ENCODE measurements at places on chromosomes 2 and 18.
A peak's percentile ranks its signal among the peaks of the same experiment; 100 is the strongest.

DNA sequence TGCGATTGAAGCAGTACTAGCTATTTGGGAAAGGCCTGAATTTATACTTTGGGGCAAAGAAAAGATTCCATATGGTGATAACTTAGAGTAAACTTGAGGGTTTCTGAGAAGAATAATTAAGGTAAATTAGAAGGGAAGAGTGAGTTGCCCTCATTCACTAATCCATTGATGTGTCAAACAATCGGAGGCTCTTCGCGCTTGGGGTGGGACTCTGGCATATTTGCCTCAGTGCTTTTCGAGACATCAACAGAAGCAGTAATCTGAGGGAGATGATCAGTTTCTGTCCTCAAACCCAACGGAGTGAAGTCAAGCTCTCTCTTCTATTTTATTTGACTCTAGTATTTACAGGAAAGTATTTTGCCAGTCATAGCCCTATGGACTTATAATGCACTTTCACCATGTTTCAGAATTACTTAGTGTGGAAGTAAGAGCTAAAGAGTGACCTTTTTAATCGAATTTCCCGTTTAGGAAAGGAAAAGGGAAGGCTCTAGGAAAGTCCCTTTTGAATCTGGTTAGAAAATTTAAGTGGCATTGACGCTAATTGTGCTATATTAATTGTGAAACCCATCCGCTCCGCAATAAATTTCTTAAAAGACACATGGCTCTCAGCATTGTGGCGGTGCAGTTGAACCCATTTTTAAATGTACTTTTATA is 1.3 kb downstream of the RAB10 start:
- DNase-seq, result peak; percentile 23

- DNase-seq, result no peak
These were observed 187.7 kb downstream of the FAM210A start for GRCh38 chr18:13538630-13539029.

GRCh38 chr2:165857876-165858275 is 63.8 kb upstream of the GALNT3 start:
- DNase-seq, result peak; percentile 4

GRCh38 chr18:41955688-41956087 is 654 bp downstream of the PIK3C3 start:
- no peak for DNase-seq

- DNase-seq, result peak; percentile 7
These were observed 317.9 kb upstream of the UBE2E3 start for GRCh38 chr2:180662521-180662920.

DNA sequence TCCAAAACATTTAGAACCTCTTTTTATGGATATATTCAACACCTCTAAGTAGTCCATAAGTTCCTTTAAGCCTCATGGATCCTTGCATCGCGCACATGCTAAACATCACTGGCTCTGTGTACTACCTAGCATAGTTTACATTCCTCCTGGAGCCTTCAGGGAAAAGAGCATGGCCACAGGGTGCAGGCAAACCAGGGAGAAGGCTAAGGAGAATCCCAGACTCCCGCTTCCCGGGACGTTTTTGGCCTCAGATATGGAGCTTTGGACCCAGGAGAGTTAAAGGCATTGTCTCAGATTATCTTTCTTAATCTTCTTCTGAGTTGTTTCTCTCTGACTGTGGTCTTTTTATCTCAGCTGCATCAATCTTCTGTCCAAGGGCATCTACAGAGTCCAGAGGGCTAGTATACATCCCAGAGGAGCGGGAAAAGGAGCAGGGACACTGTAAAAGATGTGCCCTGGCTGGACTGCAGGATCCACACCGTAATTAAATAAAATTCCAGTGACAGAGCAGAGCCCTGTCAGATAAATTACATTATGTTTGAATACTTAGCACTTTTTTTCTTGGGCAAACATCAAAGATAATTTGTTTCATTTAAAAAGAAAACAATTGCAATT is 36.9 kb downstream of the RIT2 start:
- DNase-seq, result no peak

DNA sequence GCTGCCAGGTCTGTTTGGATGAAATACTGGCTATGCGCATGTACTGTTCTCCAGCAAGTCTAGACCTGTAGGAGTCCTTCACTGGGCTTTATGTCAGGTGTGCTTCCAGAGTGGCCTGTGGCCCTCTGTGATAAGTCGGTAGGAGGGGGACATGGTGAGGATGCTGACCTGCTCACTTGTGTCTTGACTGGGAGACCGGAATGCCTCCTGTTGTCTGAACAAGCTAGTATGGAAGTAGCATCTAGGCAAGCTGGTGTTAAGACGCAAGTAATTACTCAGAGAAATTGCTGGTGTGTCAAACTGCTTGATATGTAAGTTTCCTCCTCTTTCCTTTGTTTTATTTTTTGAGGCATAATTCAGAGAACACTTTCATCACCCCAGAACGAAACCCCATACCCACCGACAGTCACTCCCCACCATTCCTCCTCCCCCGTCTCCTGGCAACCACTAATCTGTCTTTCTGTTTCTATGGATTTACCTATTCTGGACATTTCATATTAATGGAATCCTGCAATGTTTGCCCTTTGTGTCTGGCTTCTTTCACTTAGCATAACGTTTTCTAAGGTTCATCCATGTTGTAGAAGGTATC is 76.4 kb downstream of the TMEM247 start:
- no peak for DNase-seq

DNA sequence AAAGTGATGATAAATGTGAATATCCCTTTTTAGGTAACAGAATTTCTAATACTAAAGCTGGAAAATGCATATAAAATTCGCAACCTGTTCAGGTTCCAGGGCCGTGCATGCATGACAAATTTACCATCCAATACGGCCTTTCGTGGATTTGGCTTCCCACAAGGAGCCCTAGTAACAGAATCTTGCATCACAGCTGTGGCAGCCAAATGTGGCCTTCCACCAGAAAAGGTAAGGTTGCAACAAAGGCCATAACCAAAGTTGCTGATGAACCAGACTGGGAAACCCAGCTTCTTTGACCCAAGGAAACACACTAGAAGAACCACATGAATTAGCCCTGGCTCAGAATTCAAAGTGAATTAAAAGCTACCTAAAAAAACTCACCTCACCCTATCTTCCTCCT is 49.6 kb upstream of the BZW1 start:
- no peak for DNase-seq

All from EL (cell line).